ENCODE measurements at places on chromosomes 2 and 18.

GRCh38 chr18:74840492-74841167 lies 243.0 kb downstream of the ZNF407 start:
- peak; percentile 3 for DNase-seq

DNA sequence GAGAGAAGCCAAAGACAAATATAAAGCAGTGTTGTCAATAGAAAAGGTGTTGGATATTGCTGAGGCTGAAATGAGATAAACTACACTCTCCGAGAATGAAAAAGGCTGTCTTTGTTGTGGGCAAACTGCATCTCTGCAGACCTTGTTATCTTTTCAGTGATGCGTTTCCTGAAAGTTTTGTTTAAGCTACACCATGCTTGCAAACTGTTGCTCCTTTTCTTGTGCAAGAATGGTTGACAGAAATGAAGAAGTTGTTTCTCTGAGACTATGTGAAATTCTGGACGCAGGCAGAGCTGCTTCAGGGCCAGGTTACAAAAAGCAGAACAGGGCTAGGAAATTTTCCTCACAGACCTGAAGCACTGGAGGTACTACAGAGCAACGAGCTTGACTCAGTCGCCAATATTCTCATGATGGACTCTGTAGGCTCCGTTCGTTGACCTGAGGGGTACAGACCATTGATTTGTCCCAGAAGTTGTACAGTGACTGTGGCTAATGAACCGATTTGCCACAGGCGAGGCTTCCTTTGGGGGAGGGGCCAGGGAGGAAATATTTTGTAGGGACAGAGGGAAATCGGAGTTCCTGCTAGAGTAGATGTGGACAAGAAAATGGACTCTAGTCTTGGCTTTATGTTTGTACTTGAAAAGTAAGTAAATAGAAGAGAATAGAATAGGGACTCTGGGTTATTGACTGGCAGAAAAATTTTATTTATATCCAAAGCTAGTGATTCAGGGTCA lies 3.5 kb upstream of the ATL2 start:
- DNase-seq: peak; percentile 10

DNA sequence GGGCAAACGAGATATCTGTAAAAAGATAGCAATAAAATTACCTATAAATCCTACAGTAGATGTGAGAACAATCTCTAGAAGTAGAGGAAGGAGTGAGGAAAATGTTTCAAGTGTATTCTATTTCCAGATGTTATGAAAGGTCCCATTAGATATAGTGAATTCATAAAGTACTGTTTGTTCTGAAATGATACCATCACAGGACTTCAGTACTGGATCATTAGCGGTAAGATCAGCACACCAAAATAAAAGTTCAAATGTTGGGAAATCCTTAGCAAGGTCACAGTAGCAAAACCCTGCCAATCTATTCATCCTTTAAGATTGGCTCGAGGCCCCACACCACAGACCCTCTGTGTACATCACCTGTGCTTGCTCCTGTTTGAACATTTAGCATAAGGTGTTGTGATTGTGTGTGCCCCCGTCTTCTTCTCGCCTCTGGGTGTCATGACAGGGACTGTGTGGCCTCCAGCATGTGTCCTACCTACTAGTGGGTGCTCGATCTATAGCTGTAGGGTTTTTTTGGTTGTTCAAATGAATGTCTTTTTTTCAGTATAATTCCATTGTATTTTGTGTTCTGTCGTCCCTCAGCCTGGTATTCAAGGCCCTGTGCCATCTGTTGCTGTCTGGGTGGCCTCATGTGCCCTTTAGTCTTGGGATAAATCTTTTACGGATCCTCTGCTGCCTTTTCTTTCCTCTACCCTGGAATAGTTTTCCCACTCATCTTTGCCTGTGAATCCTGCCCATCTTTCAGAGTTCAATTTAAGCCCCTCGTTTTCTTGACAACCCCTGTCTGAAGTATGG lies 9.1 kb downstream of the MFSD6 start:
- no peak for DNase-seq

GRCh38 chr18:12091538-12092141 lies 2.0 kb upstream of the ANKRD62 start:
- DNase-seq: no peak

DNA sequence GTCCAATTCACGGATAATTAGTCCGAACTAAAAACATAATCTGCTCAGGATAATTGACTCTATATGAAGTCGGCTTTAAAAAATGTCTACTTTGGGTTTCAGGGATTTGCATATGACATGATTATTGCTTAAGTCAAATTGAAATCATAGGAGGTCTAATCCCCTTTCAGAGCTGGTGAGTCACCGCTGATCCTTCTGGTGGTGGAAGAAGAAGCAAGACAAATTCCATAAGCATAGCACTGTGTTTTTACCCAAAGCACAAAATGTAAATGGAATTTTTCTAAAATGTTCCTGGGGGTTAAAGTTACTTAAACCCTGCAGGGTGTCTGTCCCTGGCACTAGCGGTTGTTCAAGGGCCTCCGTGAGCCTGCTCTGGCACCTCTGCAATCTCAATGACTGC lies 460.2 kb downstream of the LRATD1 start:
- no peak for DNase-seq

DNA sequence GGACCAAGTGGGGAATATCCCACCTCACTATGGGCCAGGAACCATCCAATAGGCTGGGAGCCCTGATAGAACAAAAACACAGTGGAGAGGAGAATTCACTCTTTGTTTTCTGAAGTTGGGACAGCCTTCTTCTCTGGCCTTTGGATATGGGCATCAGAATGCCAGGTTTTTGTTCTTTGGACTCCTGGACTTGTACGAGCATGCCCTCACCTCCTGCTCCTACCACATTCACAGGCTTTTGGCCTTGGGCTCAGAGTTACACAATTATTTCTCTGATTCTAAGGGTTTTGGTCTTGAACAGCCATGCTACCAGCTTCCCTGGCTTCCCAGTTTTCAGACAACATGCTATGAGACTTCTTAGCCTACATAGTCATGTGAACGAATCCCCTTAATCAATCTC lies 732.9 kb upstream of the VRK2 start:
- no peak for DNase-seq

GRCh38 chr2:203453858-203454451 lies 81.1 kb downstream of the RAPH1 start:
- peak; percentile 56 for DNase-seq

DNA sequence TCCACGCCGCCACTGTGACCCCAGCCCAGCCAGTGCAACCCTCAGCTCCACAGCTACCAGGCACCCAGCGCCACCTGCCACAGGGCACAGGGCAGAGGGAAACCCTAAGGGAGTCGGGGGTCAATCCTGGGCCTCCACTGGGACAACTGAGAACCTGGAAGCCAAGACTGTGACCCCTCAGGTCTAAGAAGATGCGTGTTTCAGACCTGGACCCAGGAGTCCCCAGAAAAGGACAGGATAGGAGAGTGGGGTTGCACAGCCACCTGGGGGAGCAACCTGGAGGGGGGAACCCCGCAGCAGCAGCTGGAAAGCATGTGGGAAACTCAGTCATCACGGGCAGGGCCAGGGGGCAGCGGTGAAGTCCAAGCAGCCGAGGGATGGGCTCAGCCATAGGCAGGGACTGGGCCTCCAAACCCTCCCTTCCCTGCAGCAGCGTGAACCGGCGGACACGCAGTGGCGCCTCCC lies 4.1 kb downstream of the ESPNL start:
- no peak for DNase-seq

DNA sequence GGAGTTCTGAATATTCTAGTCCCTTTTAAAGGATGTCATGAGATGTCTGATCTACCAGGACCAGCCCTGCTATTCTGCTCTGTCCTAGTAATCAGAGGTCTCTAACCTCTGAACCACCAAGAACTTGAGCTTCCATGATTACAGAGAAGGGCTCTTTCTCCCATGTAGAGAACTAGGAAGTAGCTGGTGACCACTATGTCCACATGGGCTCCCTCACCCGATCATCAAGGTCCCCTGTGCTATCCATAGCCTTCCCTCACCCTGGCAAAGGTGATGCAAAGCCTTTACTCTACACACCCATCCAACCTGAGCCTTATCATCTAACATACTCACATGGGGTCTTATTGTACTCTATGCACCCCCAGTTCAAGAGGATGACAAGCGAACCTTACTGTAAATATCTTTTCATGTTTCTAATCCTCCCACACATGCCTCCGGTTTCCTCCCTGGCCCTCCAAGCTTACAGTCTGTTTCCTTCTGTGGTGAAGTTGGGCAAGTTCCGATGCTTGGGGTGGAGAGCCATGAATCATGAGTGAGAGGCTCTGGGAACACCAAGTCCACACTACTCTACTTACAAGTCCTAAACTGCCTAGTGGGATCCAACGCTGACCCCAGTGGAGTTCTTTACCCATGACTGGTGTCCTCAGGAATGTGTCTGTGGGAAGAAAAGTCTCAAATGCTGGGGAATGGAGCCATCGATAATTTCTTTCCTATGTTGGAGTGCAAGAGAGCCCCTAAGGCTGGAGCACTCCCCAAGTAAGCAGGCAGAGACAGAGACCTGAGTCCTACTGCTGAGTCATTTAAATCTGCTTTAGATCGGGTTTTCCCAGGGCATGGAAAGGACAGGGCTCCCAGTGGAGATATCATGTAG lies 73.3 kb upstream of the KLF7 start:
- peak; percentile 47 for DNase-seq

DNA sequence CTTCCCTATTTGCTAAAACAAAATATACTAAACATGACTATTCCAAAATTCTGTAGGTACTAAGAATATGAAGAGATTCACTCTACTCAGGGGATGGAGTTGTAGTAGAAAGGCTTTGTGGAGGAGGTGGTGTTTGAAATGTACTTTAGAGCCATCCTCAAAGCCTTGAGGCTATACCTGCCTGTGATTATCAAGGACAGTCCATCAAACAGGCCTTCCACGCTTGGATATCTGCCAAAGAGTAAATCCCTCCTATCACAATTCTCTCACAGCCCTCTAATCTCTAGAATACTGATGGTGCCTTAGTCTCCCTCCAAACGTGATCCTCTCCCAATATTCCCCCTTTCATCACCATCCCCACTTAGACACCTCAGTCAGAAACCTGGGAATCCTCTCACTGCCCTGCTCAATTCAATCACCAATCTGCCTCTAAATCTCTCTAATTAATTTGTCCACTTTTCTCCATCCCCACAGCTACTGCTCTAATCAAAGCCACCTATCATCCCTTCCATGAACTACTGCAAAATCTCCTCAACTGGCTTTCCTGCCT lies 13.1 kb downstream of the SOS1 start:
- no peak for DNase-seq

GRCh38 chr2:56892382-56892781 lies 708.6 kb downstream of the CCDC85A start:
- DNase-seq: no peak

DNA sequence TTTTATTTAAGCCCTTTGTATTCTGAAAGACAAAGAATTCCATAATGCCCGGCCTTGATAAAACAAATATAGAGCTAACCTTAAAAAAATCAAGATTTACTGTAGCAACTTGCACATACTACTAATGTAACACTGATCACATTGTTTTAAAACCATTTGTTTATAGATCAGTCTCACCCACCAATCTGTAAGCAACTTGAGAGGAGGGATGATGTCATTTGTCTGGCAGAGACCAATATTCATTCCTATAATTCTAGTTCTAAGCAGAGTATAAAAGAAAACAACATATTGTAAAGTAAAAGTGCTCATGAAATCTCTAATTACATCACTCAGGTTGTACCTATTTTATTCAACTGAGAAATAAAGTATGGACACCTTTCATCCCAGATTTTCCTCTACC lies 380.6 kb downstream of the TGIF1 start:
- no peak for DNase-seq

- DNase-seq: no peak
Observed at GRCh38 chr18:80004600-80005342, 16.4 kb upstream of the TXNL4A start.

- no peak for DNase-seq
Observed at GRCh38 chr2:84238907-84239306, 220.2 kb downstream of the SUCLG1 start.

DNA sequence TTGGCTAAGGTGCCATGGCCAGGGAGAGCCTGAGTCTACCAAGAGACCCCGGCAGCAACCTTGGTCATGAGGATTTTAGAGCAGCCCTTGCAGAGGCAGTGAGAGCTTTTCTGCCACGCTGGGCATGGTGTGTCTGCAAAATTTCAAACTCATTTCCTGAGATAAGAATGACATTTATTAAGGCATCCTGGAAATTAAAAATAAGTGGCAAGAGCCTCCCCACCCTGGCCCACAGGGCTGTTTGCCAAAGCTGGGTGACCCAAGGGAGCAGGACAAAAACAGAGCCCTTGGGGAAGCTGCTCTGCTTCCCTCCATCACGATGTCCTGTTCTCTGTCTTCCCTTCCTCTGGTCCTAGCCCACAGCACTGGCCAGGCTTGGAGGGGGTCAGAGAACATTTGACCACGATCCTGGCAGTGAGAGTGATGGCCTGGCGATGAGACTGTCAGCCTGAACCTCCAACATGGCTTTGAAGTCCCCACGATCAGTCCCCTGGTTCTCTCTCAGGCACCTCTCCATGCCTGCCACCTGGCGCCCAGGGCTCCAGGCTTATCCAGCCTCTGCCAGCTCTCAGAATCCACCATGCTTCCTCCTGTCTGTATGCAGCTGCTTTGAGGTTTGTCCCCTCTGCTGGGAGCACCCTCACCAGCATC lies 68.9 kb upstream of the RMDN2 start:
- DNase-seq: no peak

DNA sequence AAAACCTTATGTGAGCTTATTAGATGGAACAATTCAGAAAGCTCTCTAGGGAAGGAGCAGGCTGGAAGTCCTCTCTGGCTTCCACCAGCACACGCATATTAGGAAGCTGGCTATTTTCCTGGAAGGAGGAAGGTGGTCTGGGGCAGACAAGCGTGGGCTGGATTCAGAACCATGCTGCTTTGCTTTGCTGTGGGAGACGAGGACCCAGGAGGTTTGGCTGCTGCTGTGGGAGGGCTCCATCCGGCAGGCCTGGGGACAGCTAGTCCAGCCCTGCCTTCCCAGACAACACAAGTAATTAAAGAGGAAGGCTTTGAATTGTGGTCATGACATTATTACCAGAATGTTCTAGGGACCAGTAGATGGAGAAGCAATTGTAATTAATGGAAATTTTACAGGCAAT lies 238.8 kb upstream of the MYT1L start:
- no peak for DNase-seq

DNA sequence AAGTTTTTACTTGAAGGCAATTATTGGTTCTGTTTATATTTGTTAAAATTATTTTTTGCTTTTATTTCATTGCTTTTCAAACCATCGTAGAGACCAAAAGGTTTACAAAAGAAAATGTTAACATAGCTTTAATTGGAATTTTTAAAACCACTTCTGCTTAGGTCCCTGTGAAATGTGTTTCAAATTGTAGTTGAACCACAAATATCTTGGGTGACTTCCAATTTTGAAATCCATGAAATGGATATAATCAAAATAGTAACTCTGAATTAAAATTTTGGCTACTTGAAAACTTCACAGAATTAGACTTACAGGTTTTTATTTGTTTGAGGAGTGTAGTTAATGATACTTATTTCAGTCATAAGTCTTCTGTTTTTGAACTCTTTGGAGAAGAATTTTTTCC lies 3.1 kb upstream of the SPAG16 start:
- DNase-seq: no peak
